ENCODE measurements at places on chromosomes 12 and 14.
A peak's percentile ranks its signal among the peaks of the same experiment; 100 is the strongest.

- DNase-seq, result no peak
Observed at GRCh38 chr14:56789955-56790354, 20.3 kb downstream of the OTX2 start.

DNA sequence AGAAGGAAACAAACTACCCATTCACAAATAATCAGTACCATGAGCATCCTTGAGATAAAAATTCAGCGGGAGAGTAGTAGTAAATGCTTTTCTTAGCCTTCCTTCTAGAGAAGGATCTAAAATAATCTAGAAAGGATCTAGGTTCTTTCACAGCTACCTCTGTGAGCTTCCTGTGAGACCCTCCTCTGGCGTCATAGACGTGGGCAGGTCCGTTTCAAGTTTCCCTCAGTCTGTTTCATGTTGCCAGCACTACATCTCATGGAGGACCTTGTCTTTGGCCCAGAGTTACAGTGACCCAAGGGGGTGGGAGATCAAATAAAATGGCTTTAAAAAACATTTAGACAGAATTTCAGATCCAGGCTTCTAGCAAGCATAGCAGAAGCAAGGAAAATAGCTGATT, 13.6 kb downstream of the DAAM1 start:
- peak; percentile 16 for DNase-seq

DNA sequence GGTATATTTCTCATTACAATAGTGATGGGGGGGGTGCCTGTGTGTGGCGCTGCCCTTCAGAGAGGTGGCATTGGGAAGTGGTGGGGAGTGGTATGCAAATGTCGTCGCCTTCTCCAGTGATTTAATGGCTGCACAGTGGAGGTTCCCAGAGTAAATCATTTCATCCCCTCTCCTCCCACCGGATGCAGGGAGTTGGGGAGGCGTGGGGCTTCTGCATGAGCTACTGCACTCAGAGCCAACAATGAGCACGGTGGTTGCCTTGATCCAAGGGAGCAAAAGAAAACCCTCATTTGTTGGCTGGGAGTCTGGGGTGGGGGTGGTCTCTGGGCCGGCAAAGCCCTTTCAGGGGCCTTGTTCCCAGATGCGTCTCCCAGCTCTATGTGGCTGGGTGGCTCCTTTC, 124.3 kb downstream of the AACS start:
- DNase-seq, result no peak

DNA sequence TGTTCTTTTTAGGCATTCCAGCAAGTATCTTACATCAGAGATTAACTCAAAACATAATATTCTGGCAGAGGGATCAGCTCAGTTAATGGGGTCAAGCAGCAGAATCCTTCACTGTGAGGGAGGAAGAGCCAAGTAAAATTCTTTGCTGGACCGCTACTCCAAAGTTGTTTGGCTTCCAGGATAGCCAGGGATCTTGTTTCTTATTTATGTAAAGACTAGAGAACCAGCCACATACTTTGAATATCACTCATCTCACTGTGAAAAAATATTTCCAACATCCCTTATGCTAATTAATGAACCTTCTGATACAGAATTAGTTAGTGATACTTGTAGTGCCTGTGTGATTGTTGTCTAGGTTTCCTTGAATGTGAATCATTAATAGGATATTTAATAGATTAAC, 94.2 kb downstream of the PLEKHA5 start:
- DNase-seq, result no peak

- no peak for DNase-seq
Observed at GRCh38 chr14:83529531-83529930, 1995.9 kb upstream of the SEL1L start.

GRCh38 chr12:116614194-116614915, 55.2 kb downstream of the MAP1LC3B2 start:
- no peak for DNase-seq

GRCh38 chr14:104576232-104576969, 3.2 kb upstream of the C14orf180 start:
- no peak for DNase-seq

GRCh38 chr12:47356129-47356700, 276.5 kb upstream of the AMIGO2 start:
- no peak for DNase-seq

DNA sequence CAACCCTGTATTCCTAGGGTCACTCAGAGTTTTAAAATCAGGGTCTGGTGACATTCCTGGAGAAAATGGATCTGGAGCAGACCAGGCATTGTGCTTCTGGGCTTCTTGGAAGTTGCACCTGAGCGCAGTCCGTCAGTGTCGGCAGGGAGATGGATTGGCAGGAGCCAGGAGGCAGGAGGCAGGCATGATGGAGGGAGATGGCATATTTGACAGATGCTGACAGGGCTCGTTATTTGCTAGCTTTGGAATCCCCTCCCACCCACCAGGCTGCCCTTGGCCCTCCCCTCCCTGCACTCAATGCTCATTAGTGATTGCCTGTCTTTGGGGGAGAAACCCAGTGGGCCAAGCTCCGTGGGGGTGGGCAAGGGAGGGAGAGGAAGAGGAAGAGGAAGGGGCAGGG, 4.7 kb downstream of the CISTR start:
- DNase-seq, result no peak

- DNase-seq, result no peak
Observed at GRCh38 chr12:92261071-92261470, 115.4 kb upstream of the BTG1 start.

- no peak for DNase-seq
Observed at GRCh38 chr12:45584336-45584735, 145.2 kb upstream of the ARID2 start.

GRCh38 chr12:47020211-47020821, 59.1 kb upstream of the PCED1B start:
- no peak for DNase-seq

DNA sequence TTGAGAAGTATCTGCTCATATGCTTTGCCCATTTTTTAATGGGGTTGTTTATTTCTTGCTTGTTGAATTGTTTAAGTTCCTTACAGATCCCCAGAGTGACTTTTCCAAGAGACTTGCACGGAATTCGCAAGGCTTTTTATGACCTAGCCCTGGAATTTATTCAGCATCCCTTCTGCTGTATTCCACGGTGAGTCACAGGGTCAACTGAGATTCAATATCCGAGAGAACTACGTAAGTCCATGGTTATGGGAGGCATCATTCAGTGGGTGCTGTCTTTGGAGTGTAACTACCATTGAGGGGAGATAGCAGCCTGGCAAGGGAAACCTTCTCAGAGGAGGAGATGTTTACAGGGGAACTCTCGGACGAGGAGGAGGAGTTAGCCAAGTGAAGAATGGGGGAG, 20.9 kb upstream of the GPRC5A start:
- no peak for DNase-seq

DNA sequence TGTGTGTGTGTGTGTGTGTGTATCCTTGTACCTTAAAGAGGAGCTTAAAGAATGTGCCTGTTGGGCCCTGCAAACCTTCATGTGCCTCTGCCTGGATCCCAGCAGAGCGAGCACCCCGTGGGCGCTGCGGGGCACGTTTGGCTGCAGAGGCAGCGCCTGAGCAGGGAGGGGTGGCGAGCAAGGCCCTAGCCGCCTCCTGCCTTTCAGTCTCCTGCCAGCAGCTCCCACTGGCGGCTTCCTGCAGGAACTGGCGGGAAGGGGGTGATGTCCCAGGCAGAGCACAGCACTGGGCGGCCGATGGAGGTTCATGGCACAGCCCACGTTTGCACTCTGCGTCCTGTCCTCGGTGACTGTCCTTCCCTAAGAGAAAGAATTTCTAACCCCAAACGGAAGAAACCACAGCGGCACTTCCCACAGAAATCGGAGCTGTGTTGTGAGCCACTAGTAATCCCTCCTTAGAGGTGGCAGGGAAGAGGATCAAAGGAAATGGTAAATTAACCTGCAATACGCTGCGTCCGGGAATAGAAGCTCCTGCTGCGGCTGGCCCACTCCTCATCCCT, 19.8 kb downstream of the ZBTB42 start:
- no peak for DNase-seq

- no peak for DNase-seq
Observed at GRCh38 chr12:108316176-108317086, 22.7 kb downstream of the CMKLR1 start.

GRCh38 chr12:52416795-52417194, 10.7 kb upstream of the KRT82 start:
- no peak for DNase-seq

DNA sequence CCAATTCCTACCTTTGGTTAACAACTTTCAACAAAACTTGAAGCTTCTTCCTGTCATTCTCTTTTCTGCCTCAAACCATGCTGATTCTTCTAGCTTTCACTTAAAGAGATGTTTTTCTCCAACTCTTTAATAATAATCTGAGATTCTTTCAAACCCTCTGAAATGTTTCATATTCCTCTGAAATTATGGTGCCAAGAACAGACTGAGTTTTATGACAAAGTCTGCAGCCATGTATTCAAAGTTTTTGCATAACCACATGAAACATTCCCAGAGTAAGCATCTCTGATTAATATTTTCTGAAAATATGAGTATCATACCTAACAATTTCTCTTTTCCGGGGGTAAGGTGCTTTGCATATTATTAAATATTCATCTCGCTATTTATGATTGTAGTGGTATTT, 59.1 kb upstream of the DCN start:
- DNase-seq, result no peak

- no peak for DNase-seq
Observed at GRCh38 chr12:65590318-65590717, 234.0 kb upstream of the HMGA2 start.

DNA sequence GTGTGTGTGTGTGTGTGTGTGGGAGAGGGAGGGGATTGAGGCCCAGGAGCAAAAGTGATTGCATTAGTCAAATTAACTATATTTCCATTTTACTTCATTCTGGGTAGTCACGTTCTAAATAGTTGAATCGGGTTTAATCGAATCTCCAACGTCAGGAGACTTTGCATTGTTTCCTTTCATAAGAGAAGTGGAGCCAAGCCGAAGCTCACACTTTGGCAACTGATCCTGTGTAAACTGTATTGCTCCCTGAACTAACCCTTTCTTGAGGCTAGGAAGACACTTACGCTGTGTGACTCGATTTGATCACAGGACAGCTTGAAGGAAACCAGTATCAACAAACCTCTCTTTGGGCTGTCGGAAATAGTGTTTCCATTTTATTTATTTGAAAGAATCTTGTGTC, 363.4 kb upstream of the ATP2B1 start:
- DNase-seq, result no peak

DNA sequence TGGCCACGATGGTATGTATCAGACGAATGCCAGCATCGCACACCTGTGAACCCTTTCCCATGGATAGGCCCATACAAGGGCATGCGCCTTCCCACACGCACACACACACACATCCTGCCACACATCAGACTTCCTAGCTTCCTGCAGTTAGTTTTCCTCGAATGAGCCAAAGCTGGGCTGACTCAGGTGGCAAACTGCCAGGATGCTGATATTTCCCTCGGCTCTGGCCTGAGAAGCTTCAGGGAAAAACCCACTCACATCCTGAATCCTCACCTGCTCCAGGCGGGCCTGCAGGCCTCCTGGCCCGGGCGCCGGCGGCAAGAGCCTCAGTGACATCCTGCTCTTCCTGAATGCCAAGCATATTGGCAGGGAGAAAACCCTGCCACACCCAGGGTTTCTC, 22.4 kb downstream of the CALM1 start:
- no peak for DNase-seq

- no peak for DNase-seq
Observed at GRCh38 chr14:101336183-101336582, 225.1 kb upstream of the DIO3 start.

DNA sequence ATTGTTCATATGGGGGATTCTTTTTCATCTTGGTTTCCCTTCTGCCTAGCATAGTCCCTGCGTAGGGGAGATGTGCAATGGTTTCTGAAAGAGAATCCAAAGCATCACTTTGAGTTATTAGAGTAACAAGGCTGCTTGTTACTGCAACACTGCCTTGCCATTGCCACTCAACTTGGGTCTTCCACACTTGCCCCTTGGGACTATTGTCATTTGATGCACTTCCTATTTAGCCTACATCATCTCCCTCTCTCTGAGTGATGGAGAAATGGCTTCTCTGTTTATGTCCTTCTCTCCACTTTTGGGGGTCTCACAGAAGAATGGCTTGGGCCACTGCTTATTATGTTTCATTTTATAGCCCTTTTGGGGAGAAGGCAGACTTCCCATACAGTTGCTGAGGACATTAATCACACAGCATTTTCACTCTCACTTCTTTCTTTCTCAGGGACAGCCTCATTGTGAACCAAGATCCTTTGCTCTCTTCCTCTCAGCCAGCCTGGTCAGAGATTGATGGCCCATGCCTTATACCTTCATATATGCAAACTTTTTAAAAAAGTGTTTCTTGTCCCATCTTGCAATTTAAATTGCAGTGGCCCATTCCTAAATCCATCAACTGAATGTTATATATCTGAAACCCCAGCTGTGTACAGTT, 50.8 kb upstream of the POC1B start:
- no peak for DNase-seq

- DNase-seq, result peak; percentile 30
Observed at GRCh38 chr14:24607081-24607480, 2.4 kb downstream of the GZMH start.

DNA sequence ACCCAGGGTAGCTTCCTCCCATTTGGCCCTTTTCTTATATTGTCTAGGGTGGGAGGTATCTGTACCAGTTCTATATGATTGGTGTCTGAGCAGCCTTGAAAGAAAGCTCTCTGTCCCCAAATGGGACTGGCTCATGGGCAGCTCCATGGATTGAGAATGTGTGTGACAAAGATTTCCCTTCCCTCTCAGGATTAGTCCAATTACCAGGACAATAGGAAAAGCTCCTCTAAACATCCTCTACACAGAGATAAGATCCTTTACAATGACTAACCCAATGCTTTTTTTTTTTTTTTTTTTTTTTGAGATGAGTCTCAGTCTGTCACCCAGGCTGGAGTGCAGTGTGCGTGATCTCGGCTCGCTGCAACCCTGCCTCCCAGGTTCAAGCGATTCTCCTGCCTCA, 112.1 kb downstream of the SLC35F4 start:
- DNase-seq, result no peak

DNA sequence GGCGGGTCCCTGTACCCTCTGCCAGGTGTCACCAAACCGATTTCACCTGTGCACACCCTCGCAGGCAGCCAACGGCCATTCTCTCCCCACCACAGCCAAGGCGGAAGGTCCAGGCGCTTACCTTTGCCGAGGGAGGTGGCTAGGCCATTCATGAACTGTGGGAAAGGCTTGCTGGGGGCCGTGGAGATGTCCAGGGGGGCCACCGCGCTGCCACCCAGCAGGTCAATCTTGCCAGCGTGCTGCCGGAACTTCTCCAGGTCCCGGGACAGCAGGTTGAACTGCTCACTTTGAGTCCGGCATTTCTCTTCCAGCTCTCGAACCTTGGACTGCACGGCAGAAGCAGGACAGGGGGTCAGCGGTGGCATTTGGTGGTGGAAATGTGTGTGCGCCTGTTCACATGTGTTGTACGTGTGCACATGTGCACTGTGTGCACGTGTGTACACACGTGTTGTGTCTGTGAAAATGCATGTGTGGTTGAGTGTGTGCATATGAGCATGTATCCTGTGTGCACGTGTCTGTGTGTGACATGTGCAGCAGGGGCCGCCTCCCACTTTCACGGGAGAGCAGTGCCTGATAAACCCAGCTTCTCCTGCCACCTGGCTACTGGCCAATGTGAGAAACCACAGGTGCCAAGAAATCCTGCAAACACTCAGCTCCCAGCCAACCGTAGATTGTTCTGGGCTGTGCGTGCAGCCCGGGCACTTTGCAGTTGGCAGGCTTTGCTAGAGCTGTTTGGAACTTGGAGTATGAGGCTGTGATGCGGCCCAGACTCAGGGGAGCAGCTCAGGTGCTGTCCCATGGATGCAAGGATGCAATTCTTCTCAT, 118.9 kb downstream of the PIWIL1 start:
- no peak for DNase-seq

- no peak for DNase-seq
Observed at GRCh38 chr12:106091446-106091820, 47.3 kb downstream of the NUAK1 start.
